ENCODE measurements at places on chromosomes 1 and 21.
A peak's percentile ranks its signal among the peaks of the same experiment; 100 is the strongest.

DNA sequence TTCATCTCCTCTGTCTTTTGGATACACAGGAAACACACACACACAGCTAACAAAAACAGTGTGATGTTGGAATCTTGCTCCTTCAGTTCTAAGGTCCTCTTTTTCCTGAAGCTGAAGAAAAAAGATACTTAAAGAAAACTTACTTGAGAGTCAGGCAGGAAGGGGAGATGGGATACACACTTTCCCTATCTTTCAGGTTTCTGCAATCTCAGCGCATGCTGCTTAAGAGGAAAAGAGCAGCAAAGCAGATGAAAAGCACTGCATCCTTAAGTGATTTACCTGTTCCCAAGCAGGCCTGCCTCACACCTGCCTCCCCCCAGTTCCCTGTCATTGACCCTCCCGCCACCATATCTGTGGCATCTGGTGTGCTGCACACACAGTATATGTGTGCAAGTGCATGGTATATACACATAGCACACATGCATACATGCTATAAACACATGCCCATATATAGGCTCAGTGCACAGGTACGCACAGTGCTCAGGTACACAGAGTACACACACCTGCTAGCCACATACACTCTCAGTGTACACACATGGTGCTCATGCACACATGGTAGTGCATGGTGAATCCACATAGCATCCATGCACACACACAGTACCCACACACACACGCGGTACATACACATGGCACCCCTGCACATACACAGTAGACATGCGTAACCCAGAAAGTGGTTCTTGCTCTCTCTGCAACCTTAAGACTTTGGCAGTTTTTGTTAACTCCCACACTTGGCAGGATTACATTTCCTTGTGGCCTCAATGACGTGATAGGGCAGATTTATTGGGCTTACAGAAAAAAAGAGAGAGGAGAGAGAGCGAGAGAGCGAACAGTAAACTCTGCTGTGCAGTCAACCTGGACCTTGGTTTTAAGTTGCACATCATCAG, 166.9 kb downstream of the TOMM20 start:
- DNase-seq = no peak
- H3K4me3 ChIP-seq = no peak overlapping the region
- H3K36me3 ChIP-seq = no peaks in the 10 kb centered on the region
- H3K4me1 ChIP-seq = peaks cover 32% of the 10 kb centered on the region
- H3K27me3 ChIP-seq = no peaks in the 10 kb centered on the region

DNA sequence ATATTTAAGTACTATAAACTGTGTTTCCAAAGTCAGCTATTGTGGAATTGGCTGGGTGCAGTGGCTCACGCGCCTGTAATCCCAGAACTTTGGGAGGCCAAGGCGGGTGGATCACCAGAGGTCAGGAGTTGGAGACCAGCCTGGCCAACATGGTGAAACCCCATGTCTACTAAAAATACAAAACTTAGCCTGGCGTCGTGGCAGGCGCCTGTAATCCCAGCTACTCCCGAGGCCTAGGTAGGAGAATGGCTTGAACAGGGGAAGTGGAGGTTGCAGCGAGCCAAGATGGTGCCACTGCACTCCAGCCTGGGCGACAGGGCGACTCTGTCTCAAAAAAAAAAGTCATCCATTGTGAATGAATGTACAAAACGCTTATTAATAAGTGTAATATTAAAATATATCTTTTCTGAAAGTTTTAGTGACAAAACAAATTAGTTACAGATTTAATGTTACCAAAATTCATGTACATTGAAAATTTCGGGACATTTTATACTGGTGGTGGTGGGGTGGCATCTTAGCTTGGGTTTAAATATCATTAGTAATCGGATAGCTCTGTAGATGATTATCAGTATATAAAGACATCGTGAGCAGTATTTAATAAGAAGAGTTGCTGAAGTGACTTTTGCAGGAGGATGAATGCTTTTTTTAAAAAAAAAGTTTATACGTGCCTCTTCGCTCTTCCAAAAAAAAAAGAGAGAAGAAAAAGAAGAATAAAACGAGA, 503 bp upstream of the SRSF11 start:
- H3K36me3 ChIP-seq = peaks cover 73% of the 10 kb centered on the region
- peak overlapping the region; percentile 72 for H3K4me3 ChIP-seq
- no peak for DNase-seq
- H3K27ac ChIP-seq = peak overlapping the region; percentile 88

DNA sequence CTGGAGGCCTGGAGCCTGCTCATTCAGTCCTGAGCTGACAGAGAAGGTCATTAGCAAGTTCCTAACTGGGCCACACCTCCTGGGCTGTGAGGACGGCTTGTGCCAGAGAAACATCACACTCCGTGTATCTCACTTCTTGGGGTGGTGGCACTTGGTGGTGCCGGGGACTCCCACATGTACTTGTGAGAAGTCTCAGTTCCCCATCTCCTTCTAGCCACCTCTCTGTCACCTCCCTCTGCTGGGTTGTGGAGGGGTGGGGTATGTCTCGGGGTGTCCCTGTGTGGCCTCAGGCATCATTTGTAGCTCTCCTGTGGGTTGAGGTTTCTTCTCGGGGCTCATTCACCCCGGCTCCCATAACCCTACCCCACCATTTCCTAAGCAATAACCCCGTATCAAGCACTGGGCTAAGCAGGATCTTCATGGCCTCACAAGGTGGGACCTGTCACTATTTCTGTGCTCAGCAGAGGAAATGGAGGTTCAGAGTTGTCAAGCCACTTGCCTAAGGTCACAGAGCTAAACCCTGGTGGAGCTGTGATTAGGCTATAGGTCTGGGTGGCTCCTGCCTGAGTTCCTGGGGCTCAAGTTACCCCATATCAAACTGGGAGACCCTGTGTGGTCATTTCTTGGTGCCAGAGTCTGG, 62.5 kb downstream of the UBIAD1 start:
- DNase-seq = no peak
- H3K4me3 ChIP-seq = no peak overlapping the region
- no peak overlapping the region for H3K27ac ChIP-seq
- H3K4me1 ChIP-seq = no peaks in the 10 kb centered on the region

DNA sequence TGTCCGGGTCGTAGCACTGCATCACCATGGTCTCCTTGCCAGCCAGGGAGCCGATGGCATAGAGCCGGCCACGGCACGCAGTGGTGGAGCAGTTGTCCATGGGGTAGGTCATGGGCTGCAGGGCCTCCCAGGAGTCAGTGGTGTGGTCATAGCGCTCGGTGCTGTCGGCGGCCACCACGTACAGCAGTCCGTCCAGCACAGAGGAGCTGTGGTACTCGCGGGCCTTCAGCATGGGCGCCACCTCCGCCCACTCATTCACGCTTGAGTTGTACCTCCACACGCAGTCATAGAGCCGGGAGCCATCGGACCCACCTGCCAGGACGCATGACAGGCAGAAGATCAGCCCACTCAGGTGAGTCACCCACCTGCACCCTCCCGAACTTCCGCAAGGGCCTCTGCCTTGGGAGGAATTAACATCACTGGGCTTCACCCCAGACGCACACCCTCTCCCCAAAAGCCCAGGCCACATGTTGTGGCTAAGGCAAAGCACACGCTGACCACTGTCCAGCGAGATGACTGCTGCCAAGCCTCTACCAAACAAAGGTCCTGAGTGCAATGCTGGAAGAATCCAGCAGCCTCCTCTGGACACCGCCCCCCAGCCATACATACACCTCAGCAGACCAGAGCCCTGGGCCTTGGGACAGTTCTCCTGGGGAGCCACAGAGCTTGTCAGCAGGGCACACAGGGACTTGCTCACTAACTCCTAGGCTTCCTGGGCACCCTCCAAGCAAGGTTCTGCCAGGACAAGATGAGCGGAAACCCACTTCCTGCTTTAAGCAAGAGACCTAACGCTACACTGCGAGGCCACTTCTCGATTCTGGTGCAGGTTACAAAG, 3.3 kb downstream of the KLHL21 start:
- DNase-seq = peak; percentile 80
- peaks cover 54% of the 10 kb centered on the region for H3K36me3 ChIP-seq
- peaks cover 24% of the 10 kb centered on the region for H3K4me1 ChIP-seq
- H3K4me3 ChIP-seq = peak overlapping the region; percentile 52
- no peaks in the 10 kb centered on the region for H3K27me3 ChIP-seq

DNA sequence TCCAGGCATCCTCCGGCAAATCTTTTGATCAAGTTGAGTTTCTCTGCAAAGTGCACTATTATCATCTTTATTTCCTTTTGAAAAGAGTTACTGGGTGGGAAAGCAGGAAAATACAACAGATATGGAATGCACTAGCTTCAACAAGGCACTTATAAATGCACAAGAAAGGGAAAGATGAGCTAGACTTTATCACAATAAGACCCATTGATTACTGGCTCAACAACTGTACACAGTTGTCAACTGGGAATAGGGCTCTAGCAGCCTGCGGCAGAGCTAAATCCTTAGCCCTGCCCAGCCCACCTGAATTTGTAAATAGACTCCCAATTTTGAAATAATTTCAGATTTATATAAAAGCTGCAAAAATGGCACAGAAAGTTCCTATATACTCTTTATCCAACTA, 111.4 kb downstream of the CSMD2 start:
- H3K27me3 ChIP-seq = no peaks in the 10 kb centered on the region
- no peaks in the 10 kb centered on the region for H3K4me1 ChIP-seq
- no peak for DNase-seq
- no peak overlapping the region for H3K27ac ChIP-seq

GRCh38 chr1:226293553-226293920, 15.4 kb downstream of the LIN9 start:
- no peaks in the 10 kb centered on the region for H3K36me3 ChIP-seq
- DNase-seq = no peak
- H3K4me1 ChIP-seq = no peaks in the 10 kb centered on the region
- H3K27ac ChIP-seq = no peak overlapping the region
- no peaks in the 10 kb centered on the region for H3K27me3 ChIP-seq

DNA sequence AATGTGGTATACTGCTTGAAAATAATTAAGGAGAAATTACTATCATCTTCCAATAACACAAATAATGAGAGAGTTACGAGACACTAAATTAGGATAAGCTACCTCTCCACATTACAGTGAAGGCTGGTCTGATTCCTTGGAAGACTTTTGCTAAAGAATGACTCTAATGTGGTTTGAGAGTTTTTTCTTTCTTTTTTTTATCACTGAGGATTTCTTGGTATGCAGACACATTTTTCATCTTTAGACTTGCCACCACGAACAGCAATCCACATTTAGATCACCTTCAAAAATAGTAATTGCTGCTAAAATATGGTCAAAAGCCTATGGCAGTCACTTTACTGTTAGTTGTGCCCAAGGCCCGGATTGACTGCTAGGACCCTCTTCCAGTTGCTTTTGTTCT, 16.6 kb upstream of the TMEM35B start:
- no peak overlapping the region for H3K4me3 ChIP-seq
- H3K4me1 ChIP-seq = no peaks in the 10 kb centered on the region
- no peak for DNase-seq
- no peak overlapping the region for H3K27ac ChIP-seq

- H3K27ac ChIP-seq = no peak overlapping the region
- no peak overlapping the region for H3K4me3 ChIP-seq
- no peaks in the 10 kb centered on the region for H3K27me3 ChIP-seq
These were observed 22.2 kb upstream of the MYOC start for GRCh38 chr1:171674431-171675405.

DNA sequence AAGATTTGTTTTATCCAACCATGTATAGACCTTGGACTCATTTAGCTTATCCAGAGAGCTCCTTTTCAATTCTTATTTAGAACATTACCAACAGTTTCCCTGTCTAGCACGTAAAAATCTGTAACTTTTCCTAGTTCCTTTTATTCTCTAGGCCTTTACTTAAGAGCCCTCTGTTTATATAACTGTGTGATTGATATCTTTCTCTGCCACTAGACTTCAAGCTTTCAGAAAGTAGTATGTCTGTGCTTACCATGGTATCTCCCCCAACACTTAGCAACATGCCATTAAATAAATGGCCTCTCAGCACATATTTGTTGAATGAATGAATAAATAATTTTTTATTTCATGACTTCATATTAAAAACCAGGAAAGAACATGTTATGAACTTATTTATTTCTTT, 209.4 kb downstream of the PTPRC start:
- H3K36me3 ChIP-seq = peaks cover 25% of the 10 kb centered on the region
- DNase-seq = no peak
- no peak overlapping the region for H3K27ac ChIP-seq

- DNase-seq = no peak
- no peak overlapping the region for H3K4me3 ChIP-seq
- H3K27me3 ChIP-seq = no peaks in the 10 kb centered on the region
- no peak overlapping the region for H3K27ac ChIP-seq
These were observed 5.3 kb downstream of the GALNT2 start for GRCh38 chr1:230072296-230072695.

GRCh38 chr1:216626394-216627067, 96.7 kb downstream of the ESRRG start:
- no peaks in the 10 kb centered on the region for H3K27me3 ChIP-seq
- DNase-seq = no peak
- no peak overlapping the region for H3K4me3 ChIP-seq
- H3K36me3 ChIP-seq = no peaks in the 10 kb centered on the region
- H3K4me1 ChIP-seq = no peaks in the 10 kb centered on the region
- H3K27ac ChIP-seq = no peak overlapping the region

- no peaks in the 10 kb centered on the region for H3K36me3 ChIP-seq
- DNase-seq = no peak
- no peak overlapping the region for H3K27ac ChIP-seq
- H3K4me3 ChIP-seq = no peak overlapping the region
These were observed 1544.1 kb downstream of the PLA2G4A start for GRCh38 chr1:188372821-188373220.

DNA sequence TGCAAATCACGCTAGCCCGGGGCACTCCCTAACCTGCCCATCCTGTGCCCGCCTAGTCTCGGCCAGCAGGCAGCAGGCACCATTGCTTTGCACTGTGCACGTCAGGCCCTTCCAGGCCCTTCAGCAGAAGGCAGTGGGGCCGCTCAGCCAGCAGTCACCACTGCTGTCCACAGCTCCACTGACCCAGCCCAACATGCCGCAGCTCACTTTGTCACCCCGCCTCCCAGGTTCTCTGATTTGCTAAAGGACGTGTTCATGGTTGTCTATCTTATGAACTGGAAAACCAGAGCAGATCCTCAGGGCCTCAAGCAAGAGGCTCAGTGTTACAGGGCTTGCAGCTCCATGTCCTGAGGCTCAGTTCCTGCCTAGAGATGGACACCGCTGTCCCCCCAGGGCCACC, 14.2 kb upstream of the SPOCD1 start:
- H3K4me3 ChIP-seq = no peak overlapping the region
- H3K27ac ChIP-seq = no peak overlapping the region
- no peaks in the 10 kb centered on the region for H3K36me3 ChIP-seq

Measured in RWPE2 (cell line).